ENCODE measurements at places on chromosomes 11 and 22.

DNA sequence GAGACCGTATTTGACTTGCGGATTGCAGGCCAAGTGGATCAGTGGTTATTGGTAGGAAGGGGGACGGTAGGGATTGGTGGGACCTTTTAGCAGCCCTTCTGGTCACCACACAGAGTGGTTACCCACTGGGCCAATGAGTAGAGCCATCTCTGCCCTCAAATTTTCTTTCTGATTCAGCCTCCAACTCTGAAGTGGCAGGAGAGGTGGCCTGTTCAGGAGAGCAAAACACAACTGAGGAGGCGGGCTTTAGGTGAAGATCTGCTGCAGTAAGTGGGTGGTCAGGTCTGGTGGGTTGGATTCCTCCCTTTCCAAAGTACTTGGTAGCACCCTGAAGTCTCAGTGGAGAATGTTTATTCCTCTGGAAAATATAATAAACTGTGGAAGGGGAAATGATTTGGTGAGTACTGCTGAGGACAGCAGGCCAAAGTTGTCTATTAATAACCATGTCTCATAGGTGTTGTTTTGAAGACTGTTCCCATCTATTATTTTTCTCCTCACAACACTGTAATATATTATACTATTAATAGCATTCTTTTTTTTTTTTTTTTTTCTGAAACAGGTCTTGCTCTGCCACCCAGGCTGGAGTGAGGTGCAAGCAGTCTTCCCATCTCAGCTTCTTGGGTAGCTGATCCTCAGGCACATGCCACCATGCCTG is 1.5 kb downstream of the MISFA start:
- no peak for DNase-seq

DNA sequence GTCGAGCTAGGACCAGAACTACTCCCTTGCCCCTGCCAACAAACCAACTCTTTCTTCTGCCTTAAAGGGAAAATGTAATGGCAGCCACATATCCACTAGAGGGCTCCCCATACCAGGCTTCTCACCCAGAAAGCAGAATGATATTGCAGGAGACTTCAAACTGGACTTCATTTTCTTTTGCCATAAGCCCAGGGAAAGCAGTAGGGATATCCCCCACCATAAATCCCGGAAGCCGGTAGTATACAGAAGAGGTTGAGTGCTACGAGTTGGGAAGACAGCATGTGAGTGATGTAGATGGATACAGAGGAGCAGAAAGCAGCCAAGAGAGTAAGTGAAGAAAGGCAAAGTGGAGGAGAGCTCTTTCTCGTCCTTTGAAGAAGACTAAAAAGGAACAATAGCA is 12.1 kb downstream of the PLAAT5 start:
- peak; percentile 83 for DNase-seq

DNA sequence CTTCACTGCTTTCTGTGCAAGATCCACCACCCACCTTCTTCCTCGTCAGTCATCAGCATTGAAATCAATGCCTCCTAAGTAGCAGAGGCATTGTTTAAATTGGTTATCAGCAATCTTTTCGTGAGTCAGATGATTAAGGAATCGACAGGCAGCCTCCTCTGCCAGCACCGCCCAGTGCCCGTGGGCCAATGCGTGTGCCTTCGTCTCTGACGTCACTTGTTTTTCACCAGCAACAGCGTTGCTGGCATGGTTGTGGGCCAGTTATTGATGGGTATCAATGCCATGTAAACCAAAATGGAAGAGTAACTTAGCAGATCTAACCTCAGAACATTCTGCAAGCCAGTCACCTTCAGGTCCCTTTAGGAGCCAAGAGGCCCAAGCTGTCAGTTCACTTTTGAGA is 69.6 kb downstream of the BARX2 start:
- no peak for DNase-seq

DNA sequence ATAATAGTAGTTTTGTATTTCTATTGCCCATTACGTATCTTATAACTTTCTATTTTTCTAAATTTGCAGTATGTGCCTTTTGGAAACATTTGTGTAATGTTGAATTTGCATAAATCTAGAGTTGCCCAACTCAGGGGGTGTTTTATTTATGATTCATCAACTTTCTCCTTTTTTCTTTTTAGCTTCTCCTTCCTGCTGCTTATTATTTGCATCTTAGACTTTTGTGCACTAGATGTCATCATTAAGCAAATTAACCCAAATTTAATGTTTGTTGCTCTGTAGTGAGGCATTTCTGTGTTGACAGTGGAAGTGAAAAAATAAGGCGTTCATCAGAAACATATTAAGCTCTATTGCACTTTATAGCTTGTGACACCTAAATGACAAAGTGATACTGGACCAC is 56.2 kb upstream of the ZBED5 start:
- no peak for DNase-seq

- peak; percentile 97 for DNase-seq
Observed at GRCh38 chr11:62705880-62706849, 1.1 kb downstream of the BSCL2 start.

DNA sequence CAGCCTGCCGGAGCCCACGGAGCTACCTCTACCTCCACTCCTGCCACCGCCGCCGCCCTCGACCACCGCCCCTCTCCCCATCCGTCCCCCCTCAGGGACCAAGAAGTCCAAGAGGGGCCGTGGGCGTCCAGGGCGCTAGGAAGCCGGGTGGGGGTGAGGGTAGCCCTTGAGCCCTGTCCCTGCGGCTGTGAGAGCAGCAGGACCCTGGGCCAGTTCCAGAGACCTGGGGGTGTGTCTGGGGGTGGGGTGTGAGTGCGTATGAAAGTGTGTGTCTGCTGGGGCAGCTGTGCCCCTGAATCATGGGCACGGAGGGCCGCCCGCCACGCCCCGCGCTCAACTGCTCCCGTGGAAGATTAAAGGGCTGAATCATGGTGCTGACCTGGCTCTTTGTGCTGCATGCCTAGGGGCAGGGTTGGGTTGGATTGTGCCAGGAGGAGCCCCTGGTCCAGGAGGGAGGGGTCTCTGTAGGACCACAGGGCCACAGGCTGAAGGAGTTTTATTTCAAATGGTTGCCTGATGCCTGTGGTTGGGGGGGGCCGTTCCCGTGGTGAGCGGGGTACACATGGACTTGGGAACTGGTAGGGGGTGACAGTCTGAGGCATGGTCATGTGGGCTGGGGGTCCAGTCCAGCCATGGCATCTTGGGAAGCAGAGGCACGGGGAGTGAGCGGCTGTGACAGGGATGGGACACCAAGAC is 2.3 kb downstream of the PTPRCAP start:
- no peak for DNase-seq

GRCh38 chr22:19526076-19526701 is 2.0 kb upstream of the CLDN5 start:
- no peak for DNase-seq

DNA sequence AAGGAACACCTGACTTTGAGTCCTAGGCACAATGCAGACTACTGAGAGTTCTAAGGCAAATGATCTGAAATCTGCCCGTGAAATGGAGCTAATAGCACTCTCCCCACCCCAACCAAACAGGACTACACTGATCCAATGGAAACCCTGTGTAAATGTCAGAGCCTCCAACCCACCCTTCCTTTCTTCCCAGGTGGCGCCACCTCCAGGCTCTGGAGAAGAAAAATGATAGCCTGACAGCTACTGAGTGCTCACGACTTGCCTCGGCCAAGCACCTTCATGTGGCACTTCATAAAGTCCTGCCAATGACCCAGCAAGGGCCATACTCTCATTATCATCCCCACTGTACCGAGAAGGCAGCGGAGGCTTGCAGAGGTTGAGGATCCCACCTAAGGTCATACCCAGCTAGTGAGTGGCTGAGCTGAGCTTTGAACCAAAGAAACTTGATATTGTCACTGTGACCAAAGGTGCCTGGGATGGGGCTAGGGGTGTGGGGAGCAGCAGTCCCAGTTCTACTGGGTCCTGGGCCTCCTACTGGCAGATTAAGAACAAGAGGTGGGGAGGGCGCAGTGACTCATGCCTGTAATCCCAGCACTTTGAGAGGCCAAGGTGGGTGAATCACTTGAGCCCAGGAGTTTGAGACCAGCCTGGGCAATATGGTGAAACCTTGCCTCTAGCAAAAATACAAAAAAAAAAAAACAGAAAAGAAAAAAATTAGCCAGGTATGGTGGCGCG is 20.5 kb downstream of the TST start:
- peak; percentile 56 for DNase-seq

DNA sequence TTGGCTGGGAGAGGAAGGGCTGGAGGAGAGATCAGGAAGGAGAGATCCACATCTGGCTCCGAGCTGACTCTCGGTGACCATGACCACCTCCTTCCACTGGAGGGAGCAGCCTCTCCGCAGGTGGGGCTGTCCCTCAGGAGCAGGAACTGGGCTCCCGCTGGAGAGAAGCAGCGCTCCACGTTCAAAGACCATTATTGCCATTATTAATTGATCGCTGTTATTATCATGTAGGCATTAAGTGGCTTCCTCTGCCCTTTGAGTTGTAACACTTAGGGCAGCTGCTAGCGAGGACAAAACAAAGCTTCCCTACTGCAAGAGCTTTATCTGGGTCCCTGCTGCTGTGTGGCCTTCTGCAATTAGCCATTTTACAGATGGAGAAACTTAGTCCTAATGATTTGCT is 251.9 kb downstream of the ST3GAL4 start:
- peak; percentile 54 for DNase-seq

DNA sequence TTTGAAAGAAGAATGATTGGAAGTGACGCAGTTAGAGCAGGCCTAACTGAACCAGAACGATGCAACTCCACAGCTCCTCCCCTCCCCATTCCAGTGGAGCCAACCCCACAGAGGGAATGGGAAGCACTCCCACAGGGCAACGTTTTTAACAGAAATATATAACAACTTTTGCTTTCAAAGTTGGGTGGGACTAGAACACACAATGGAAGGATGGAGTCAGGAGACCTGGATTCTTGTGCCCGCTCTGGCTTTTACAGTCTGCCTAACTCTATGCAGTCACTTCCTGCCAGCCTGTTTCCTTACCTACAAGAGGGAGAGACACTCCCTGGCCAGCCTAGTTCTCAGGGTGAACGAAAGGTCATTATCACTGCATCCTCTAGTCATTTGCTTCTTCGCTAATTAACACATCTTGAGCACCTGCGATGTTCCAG is 75.5 kb downstream of the PACSIN2 start:
- no peak for DNase-seq

GRCh38 chr22:23394525-23395326 is 185.4 kb downstream of the IGLL1 start:
- no peak for DNase-seq

DNA sequence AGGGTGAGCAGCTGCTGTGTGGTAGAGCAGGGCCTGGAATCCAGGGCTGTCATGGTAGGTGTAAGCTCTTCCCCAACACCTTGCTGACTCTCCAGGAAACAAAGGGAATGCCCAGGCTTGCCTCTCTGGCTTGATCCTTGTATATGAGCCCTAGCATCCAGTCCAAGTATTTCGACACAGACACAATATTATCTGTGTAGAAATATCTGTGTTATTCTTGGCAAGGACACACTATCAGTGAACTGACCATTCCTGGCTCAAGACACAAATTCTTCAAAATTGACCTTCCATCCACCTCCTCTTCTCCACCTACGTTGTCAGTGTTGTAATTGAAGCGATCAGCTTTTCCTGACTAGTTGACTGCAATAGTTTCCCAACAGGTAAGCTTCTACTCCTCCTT is 312.0 kb upstream of the NARS2 start:
- peak; percentile 63 for DNase-seq

- DNase-seq, result no peak
Observed at GRCh38 chr11:2211113-2211971, 39.7 kb upstream of the TH start.

DNA sequence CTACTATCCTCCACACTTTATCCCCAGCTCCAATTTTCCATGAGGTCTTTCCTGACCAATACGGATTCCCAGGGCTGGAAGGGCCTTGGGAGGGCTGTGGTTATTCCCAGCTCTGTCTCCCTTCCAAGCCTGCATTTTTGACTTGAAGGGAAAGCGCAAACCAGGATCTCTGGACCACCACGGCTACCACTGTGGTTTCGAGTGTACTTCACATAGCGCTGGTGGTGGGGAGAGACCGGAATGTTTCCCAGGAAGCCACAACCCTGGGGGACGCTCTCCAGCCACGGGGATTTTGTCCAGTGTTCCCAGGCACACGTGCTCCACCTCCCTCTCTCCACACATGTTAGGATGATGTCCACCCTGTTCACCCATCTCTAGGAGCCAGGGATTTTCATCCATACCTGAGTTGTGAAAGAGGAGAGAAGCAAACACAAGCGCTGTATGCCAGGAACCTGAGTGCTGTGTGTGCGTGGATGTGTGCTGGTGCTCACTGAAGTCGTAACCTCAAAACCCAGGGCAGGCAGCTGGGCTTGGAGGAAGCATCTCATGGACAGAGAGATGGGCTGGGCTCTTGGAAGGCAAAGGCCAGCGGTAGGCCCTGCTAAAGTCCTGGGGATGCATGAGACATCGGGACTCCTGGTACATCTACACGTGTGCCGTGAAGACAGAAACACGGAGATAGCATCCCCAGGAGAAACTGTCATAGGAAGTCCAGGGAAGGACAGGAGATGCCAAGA is 1.3 kb upstream of the NPTXR start:
- DNase-seq, result peak; percentile 34

GRCh38 chr11:47923667-47924066 is 56.7 kb upstream of the PTPRJ start:
- DNase-seq, result peak; percentile 67

- DNase-seq, result peak; percentile 24
Observed at GRCh38 chr11:90476442-90477007, 253.7 kb upstream of the CHORDC1 start.

DNA sequence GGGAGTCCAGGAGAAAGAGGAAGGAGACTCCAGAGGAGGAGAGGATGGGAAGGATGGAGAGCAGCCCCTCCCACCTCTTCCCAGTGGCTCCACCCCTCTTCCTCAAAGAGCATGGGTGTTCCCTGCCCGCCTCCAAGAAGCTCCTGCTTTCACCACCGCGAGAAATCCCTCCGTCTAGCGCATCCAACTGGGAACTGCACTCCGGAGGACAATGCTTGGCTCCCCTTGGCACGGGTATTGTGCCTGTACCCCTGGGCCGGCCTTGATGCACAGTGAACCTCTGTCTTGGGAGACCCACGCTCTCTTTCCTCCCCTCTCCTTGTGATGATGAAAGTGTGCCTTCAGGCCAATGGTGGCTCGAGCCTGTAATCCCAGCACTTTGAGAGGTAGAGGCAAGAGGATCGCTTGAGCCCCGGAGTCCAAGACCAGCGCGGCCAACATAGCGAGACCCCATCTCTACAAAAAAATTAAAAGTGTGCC is 14.9 kb upstream of the ADA2 start:
- peak; percentile 19 for DNase-seq
